ENCODE measurements at places on chromosomes 7 and 10. TPM values are rescaled to one million over a fixed set of nuclear protein-coding genes. Genes with fewer than 3 reads are reported as not detected.

ABCB1 gene
- total RNA-seq, result 0.78 TPM

CBLL1 gene
- 35.6 TPM for total RNA-seq

PKD2L1 gene
- 0.44 TPM for total RNA-seq

SPDYE2B gene
- not detected for total RNA-seq

TAF6 gene
- 63.1 TPM for total RNA-seq

SPOCK2 gene
- total RNA-seq, result 362 TPM

CNNM2 gene
- 14.3 TPM for total RNA-seq

UBE3C gene
- total RNA-seq, result 52.5 TPM

CACNB2 gene
- total RNA-seq, result 3.2 TPM

ZNF239 gene
- total RNA-seq, result 4.1 TPM

NPSR1 gene
- not detected for total RNA-seq

FAM25G gene
- total RNA-seq, result not detected

GJC3 gene
- not detected for total RNA-seq

CALML5 gene
- total RNA-seq, result not detected

ASB4 gene
- total RNA-seq, result not detected

SPDYE6 gene
- not detected for total RNA-seq

CCL24 gene
- total RNA-seq, result not detected

SRRM3 gene
- total RNA-seq, result 154 TPM

AP4M1 gene
- 25.9 TPM for total RNA-seq

GPR37 gene
- 6.3 TPM for total RNA-seq

GRM3 gene
- total RNA-seq, result not detected

USP6NL gene
- 13.3 TPM for total RNA-seq

TCTN3 gene
- 14.7 TPM for total RNA-seq

Measured in glutamatergic neuron (in vitro differentiated cells).